ENCODE measurements at places on chromosomes 16 and 17.

DNA sequence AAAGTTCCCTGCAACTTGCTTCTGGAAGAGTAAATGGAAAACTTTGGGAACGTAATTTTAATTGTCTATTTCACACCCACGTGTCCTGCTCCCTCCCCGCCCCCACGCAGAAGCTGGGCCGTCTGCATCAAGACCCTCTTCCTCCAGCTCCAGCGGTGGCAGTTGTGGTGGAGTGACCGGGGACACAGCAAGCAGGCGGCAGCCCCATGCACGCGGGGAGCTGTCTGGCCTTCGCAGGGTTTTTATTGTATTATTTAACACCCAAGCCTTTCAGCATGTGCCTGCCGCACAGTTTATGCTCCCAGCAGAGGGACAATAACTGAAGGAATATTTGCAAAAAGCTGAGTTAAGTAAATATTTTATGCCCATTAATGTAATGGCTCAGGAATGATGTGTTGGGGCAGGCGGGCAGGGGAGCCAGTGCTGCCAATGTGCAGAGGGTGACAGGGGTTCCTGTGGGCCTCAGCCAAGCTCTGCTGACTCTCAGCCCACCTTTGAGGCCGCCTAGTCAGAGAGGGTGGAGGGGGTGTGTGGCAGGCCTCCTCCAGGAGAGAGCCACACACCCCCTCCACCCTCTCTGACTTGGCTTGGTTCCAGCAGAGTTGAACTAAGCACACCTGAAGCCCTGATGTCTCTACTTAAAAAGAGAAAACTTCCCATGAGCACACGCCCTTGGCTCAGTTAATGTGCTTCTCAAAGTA is 32.4 kb upstream of the ENPP7 start:
- no peak for DNase-seq

GRCh38 chr17:13346081-13346533 is 255.6 kb downstream of the HS3ST3A1 start:
- DNase-seq = no peak

DNA sequence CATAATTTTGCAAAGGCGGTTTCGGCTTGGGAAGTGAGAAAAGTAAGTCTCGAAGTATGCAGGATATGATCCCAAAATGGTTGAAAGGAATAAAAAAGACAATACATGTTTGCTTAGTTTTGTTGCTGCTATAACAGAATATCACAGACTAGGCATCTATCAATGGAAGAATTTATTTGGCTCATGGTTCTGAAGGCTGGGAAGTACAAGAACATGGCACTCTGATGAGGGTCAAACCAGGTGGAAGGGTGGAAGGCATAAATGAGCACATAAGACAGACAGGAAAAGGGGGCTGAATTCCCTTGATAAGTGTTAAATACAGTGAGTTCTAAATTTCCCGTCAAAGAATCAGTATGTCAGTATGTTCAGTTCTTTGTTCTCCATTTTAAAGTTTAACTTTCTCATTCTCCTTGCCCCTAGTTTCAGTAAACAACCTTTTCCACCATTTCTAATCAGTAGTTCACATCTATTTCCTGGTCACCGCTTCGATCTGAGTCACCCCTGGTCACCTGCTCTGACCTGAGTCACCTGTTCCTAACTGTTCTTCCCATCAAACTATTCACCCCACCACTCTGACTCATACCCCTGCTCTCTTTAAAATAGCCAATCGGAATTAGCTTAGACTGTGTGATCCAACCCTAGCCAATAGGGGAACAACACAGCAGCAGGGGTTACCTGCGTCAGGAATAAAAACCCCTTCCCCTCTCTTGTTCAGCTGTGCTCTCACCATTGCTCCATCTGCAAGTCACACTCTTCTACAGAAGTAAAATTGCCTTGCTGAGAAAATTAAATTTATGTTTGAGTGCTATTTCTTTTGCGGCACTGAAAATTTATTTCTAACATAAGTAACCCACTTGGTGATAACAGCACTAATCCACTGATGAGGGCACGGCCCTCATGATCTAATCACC is 240.8 kb downstream of the STX8 start:
- DNase-seq = no peak

DNA sequence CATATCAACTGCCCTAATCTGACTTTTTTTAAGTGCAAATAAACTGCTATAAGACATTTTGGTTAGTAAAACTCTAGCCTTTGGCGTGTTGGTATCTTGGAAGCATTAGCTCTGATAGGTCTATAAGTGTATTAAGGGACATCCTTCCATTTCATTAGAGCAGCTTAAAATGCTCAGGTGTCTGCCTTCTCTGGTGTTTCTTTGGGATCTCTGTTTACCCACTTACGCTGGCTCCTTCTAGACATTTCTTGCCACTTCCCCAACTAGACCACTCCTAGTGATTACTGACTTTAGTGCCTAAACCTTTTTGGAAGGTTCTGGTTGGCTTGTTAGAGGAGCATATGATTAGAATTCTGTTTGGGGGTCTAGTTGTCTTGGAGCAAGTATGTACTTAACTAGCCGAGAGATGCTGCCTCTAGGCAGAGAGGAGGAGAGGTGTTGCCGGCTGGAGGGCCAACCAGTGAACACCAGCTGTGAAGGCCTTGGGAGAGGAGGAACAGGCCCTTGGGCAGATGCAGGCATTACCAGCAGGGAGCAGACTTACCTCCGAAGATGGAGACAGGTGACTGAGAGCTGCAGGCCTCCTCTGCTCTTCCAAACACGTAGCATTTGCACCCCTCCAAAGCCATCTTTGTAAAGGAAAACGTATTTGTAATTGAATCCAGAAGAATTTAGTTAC is 15.2 kb upstream of the CLEC18C start:
- DNase-seq = no peak

- DNase-seq = no peak
Observed at GRCh38 chr16:87550495-87550961, 51.8 kb upstream of the JPH3 start.

Data from bone marrow (tissue), 2 donors.